Stimulated activated CD4-positive, alpha-beta T cell treated with anti-CD3 and anti-CD28 coated beads, Interleukin-12 subunit alpha, Interleukin-12 subunit beta, amount 100 ng/mL, for 4 hours (primary cell): ENCODE measurements at places on chromosomes 7 and 10.
A peak's percentile ranks its signal among the peaks of the same experiment; 100 is the strongest.

DNA sequence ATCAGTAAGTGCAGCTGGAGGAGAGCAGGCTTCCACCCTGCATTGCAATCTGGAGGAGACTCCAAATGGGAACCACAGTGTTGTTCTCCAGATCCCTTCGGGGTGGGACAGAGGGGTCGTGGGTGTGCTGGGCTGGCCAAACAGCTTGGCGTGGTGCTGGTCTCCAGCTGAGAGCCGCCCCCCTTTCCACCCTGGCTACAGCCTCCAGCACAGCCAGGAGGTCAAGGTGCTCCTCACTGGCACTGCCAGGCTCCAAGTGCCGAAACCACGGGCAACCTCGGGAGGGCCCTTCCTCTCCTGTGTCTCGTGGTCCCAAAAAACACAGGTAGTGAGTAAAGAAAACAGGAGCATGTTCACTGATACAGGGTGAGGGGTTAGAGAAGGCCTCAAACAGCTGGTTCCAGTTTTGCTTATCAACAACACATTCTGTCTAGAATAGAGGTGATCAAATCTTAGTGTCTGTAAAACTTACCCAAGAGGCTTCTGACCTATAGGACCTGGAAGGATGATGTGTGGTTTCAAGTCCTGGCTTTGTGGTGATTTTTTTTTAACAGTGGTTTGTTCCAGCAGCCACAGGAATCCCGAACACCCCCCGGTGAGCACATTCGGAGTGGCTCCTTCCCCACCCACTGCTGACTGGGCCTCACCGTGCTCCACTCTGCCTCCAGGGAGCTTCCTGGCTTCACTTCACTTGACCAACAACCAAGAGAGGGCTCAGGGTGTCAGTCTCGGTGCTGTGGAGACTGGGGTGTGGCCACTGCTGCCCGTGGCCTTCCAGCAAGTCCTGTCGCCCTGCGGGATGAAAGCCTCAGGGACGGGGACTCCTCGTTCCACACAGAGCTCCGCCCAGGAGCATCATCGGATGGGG is 31.2 kb upstream of the EN2 start:
- DNase-seq = no peak

GRCh38 chr10:92113911-92114600 is 176.8 kb downstream of the CPEB3 start:
- no peak for DNase-seq

DNA sequence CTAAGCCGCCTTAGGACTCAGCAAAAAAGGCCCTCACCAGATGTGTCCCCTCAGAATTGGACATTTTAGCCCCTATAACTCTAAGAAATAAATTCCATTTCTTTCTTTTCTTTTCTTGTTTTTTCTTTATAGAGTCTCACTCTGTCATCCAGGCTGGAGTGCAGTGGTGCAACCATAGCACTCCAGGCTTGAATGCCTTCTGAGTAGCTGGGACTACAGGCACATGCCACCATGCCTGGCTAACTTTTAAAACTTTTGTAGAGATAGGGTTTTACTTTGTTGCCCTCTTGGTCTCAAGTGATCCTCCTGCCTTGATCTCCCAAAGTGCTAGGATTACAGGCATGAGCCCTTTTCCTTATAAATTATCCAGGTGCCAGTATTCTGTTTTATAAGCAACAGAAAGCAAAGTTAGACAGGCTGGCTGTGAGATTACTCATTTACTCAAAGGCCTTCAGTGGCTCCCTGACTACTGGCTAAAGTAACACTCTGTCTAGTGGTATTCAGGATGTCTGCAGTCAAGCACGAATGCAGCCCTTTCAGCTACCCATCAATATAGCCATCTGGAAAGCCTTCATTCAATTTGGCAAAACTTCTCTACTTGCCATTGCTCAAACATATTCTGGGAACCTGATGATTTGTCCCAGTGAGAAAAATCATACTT is 128.6 kb downstream of the ICA1 start:
- no peak for DNase-seq

GRCh38 chr7:26857506-26858240 is 6.7 kb downstream of the SKAP2 start:
- DNase-seq = no peak

DNA sequence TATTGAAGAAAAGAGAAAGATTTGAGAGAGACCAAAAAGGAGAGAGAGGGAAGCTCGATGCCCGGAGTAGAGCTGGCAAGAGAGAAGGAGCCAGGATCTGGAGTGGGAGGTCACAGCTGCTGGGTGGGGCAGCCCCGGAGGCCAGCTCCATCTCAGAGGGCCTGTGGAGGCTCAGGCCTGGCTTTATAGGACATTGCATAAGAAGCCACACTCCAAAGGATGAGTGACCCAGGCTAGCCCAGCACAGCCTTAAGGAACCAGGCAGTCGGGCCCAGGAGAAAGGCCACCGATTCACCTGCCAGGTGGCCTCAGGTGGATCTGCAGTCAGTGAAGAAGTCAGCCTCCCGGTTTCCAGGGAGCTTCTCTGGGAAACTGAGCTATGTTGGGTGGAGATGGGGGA is 676 bp downstream of the PLAC9 start:
- DNase-seq = no peak

- no peak for DNase-seq
Observed at GRCh38 chr7:116873619-116874018, 11.2 kb downstream of the CAPZA2 start.

- DNase-seq = no peak
Observed at GRCh38 chr7:129843978-129844840, 108.6 kb downstream of the UBE2H start.

GRCh38 chr10:49080071-49080470 is 35.3 kb downstream of the VSTM4 start:
- no peak for DNase-seq

- no peak for DNase-seq
Observed at GRCh38 chr10:43962346-43963191, 313.9 kb upstream of the ZNF32 start.

DNA sequence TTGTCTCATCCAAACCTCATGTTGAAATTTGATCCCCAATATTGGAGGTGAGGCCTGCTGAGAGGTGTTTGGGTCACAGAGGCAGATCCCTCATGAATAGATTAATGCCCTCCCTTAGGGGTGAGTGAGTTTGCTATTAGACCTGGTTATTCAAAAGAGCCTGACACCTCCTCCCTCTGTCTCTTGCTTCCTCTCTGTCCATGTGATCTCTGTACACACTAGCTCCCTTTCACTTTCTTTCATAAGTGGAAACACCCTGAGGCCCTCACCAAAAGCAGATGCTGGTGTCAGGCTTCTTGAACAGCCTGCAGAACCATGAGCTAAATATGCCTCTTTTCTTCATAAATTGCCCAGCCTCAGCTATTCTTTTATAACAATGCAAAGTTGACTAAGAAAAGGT is 447.1 kb downstream of the MDFIC start:
- no peak for DNase-seq

- no peak for DNase-seq
Observed at GRCh38 chr7:139667377-139667776, 110.4 kb downstream of the HIPK2 start.

- DNase-seq = no peak
Observed at GRCh38 chr7:12211711-12212485, 804 bp downstream of the TMEM106B start.

- DNase-seq = peak; percentile 8
Observed at GRCh38 chr7:123747620-123748141, 1.1 kb downstream of the WASL start.

- DNase-seq = no peak
Observed at GRCh38 chr7:87574630-87575029, 26.1 kb downstream of the ABCB1 start.

DNA sequence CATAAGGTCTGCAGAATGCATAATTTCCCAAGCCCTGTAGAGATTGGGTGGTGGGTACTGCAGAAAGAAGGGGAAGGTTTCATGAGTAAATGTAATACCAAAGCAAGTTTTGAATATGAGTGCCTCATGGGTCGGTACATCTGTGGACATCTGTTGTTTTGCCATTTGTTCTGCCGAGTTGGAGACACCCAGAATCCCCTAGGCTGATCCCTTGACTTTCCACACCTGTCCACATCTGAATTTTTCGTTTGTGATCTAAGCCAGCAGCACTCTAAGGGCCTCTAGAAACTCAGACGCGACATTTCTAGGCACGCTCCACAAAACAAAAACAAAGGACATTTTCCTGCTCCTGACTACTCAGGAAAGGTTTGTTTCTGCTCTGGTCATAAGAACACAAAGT is 11.7 kb upstream of the SLF2 start:
- DNase-seq = no peak

GRCh38 chr7:129771201-129771927 is 159.8 kb downstream of the NRF1 start:
- DNase-seq = no peak

DNA sequence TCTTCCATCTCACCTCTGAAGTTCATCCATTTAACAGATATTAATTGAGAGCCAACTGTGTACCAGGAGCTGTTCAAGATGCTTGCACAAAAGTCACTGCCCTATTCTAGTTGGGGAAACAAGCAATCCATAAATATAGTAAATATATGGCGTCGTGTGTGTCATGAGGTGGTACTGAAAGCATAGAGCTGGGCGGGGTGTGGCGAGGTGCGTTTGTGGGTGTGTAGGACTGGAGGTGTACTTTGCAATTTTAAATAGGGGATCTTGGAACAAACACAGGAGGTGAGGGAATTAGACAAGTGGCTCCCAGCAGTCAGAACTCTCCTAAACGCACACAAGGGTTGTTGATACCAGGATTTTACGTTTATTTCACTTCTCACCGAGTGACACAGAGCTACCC is 490 bp upstream of the ZNF239 start:
- DNase-seq = no peak

- no peak for DNase-seq
Observed at GRCh38 chr7:111076205-111076604, 14.7 kb upstream of the LRRN3 start.

GRCh38 chr7:142513178-142513955 is 235.9 kb upstream of the PRSS1 start:
- DNase-seq = no peak
